ENCODE measurements at places on chromosomes 12 and 14.

- no peak for DNase-seq
These were observed 6.6 kb downstream of the CARMIL3 start for GRCh38 chr14:24058260-24058950.

- no peak for DNase-seq
These were observed 55.1 kb downstream of the ERH start for GRCh38 chr14:69342928-69343525.

GRCh38 chr12:123910057-123910456, 62.6 kb downstream of the CCDC92 start:
- DNase-seq: no peak

DNA sequence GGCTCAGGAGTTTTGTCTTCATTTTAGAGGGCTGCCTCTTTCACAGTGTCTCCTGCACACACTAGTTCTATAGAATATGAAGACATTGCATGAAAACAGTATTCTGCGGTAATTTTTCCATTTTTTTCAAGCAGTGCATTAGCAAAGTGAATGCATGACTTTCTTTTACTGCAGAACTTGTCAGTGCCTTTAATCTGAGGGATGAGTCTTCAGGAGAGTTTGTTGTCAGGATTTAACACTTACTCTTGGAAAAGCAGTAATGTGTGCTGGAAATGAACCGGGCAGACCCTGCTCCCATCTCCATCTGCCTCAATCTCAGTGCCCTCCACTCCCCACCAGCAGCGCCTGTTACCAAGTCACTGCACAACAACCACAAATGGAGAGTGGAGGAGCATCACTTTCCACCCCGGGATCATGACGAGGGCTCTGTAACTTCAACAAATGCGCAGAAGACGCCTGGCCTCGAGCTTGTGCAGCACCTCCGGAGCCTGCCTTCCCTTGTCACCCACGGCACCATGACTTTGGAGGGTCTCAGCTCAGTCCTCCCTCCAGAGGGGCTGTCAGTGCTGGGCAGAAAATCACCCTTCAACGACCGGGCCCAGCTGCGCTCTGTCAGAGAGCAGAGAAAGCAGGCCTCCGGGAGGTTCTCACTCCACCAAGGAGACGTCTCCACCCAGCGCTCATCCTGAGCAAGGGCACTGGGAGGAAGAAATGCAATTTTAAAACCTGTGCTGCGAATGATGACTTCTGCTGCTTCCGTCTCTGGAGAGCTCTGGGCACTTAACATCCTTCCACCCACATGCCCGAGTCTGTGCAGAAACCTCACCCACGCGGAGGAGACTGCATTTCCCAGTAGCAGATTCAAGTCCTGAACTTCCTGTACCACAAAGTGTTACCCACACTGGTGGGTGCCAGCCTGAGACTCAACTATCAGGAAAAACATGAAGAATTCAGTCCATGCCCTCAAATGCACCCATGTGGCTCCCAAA, 255.7 kb downstream of the ADGRD1 start:
- no peak for DNase-seq

- DNase-seq: no peak
These were observed 10.3 kb upstream of the ELK3 start for GRCh38 chr12:96183734-96184370.

- no peak for DNase-seq
These were observed 21.8 kb downstream of the ENTPD5 start for GRCh38 chr14:73997108-73997943.

DNA sequence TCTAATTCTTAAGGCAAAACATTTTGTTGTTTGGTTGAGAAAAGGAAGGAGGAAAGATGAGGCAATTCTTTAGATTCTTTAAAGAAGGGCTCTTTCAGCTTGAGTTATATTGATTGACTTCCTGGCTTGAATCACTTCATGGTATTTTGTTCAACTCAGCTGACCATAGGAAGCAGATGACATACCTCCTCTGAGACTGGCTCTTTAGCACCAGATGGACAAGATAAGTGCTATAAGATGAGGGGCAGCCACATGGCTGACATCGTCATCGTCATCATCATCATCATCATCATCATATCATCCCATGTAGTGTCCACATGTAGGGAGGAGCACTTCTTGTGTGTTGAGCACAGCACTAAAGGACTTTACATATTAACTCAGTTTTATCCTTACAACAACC, 81.3 kb downstream of the SSPN start:
- DNase-seq: no peak

- no peak for DNase-seq
These were observed 270.6 kb downstream of the TTC8 start for GRCh38 chr14:89095036-89095435.

GRCh38 chr14:72878746-72879145, 15.2 kb downstream of the DPF3 start:
- no peak for DNase-seq

- DNase-seq: no peak
These were observed 21.1 kb downstream of the TMBIM6 start for GRCh38 chr12:49762468-49762847.

DNA sequence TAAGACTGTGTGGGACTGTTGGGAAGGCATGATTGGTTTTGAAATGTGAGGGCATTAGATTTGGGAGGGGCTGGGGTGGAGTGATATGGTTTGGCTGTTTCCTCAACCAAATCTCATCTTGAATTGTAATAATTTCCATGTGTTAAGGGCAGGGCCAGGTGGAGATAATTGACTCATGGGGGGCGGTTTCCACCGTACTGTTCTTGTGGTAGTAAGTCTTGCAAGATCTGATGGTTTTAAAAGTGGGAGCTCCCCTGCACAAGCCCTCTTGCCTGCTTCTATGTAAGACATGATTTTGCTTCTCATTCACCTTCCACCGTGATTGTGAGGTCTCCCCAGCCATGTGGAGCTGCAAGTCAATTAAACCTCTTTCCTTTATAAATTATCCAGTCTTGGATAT, 76.6 kb upstream of the PPFIA2 start:
- no peak for DNase-seq

DNA sequence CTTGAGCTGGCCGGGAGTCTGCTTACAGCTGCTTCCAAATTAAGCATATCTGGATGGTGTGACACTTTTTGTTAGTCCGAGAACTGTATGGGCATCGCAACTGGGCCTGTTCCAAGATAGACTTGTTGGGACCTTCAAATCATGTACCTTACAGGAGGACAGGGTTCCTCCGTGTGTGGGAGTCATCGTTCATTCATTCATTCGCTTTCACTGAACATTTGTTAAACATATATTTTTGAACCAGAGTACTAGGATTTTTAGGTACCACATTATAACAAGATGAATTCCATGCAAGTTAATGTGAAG, 387 bp upstream of the IPO8 start:
- no peak for DNase-seq

GRCh38 chr14:75522224-75522982, at the start of gene BATF:
Gene BATF (plus strand): TSS chr14:75522469. CDS start chr14:75522683, 214 bp downstream.
- DNase-seq: peak; percentile 69

- DNase-seq: no peak
These were observed 15.0 kb downstream of the MDM1 start for GRCh38 chr12:68317047-68317667.

GRCh38 chr14:55975281-55975910, 142.8 kb upstream of the PELI2 start:
- no peak for DNase-seq

GRCh38 chr14:56811593-56812363, 1.5 kb upstream of the OTX2 start:
- DNase-seq: no peak

DNA sequence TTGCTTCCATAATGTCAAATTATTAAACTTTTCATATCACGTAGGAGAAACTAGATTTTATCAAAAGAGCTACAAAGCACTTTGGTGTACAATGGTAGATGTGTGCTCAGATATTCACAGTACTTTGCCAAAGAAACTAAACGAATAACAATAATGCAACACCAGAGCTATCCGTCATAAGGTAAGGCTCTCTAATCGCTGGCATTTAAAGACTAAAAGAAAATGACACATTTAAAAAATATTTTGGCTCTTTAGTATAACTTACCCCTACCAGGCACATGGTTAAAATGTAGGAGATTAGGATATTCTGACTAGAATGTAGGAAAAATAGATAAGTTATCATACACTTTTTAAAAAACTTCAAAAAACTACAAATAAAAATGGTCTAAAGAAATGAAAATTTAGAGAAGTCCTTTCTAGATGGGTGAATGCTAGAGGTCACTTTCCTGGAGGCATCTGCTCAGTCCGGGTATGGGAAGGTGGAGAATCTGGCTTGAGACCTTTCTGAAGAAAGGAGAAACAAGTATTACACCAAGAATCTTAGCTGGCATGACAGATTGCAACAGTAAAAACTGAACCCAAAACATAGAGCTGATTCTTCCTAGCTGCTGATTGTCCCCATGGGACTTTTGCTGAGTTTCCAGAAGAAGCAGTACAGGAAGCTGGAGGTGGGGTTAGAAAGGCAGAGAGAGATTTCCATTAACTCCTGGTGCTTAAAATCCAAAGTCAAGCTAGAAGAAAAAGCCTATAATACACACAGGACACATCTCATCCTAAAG, 67.9 kb downstream of the FAR2 start:
- DNase-seq: no peak

DNA sequence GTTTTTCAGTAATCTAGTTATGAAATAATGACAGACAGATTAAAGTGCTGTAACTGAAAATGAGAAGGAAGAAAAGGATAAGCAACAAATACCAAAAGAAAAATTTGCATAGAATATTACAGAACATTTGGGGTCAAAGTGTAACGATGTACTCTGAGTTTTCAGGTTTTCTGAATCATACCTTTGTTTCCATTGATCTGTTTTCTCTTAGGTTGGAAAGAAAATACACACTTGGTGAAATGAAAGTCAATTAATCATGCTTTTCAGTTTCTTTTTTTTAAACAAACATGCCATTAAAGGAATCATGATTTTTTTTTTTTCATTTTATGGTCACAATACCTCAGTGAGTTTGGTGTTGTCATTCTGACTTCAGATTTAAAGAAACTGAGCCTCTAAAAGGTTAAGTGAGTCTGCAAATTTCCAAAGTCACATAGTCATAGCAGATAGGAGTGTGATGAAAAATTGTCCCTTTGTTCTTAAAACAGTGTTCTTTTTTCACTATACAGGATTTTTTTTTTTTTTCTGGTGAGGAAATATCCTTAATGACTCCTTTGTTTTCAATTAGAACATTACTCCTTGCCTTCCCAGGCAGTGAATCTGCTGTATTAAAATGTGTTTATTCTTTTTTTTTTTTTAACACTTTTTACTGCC, 35.9 kb upstream of the PZP start:
- no peak for DNase-seq

DNA sequence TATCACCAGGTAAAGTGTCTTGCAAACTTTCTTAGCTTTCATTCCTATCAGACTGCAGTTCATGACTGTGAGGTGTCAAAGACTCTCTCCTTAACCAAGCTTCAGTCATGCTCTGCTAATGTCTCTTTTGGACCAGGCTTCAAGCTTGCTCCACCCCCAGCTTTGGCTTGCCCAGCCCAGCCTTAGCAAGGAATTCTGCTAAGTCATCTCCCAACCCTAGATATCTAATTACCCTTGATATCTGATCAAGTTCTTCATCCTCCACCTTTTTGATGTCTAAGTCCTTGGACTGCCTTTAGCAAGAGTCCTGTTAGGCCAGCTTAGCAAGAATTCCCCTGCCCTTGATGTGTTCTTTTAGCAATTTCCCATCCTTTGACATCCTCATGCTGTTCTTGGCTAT, 108.9 kb upstream of the FGD4 start:
- no peak for DNase-seq

GRCh38 chr12:50799908-50800307, 36.0 kb downstream of the ATF1 start:
- no peak for DNase-seq

DNA sequence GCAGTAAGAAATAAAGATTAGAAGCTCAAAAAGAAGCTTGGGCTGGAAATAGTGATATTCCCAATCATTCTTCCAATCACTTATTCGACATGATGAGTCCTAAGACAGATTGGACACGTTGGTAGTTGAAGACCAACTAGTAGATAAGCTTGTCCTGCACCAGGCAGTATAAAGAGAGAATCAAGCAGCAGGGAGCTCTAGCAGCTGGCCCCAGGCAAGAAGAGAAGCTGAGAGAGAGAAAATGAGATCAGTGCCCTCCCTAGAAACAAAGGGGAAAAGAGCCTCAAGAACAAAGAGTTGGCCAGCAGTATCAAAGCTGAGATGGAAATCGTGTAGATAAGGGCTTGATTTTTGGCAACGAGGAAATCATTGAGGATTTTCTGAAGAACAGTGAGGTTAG, 20.6 kb downstream of the RASSF8 start:
- DNase-seq: no peak

GRCh38 chr12:19008102-19008501, 121.4 kb upstream of the PLEKHA5 start:
- no peak for DNase-seq

DNA sequence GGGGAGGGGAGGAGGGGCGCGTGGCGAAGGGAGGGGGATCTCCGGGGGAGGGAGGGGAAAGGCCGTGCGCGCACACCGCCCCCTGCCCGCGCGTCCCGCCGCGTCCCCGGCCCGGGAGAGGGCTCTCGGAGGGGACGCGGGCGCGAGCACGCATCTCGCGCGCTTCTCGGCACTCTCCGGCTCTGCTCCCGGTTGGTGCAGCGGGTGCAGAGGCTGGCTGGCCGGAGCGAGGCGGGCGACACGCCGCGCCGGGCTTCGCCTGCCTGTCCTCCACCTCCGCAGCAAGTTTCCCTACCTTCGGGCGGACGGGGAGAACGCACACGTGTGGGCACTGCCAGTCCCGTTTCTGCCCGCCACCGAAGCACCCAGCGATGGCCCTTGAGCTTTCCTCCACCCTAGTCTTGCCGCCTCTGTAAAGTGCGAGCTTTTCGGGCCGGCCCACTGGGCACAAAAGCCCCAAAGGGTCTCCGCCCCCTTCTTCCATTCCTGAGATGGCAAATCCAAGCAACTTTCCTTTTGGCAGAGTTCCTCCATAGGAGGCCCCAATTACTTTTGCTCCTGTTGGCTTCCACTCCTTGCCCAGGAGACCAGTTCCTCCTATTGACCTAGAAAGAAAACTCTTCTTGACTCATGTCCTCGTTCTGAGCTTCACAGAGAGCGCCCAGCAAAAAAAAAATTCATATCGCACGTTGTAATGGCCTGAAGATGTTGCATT, 363 bp upstream of the CSAD start:
- no peak for DNase-seq

GRCh38 chr12:6038160-6038559, 86.3 kb downstream of the VWF start:
- DNase-seq: no peak

GRCh38 chr12:115423546-115423987, 739.6 kb upstream of the TBX3 start:
- DNase-seq: no peak

GRCh38 chr12:130647814-130648213, 68.3 kb downstream of the RIMBP2 start:
- no peak for DNase-seq

DNA sequence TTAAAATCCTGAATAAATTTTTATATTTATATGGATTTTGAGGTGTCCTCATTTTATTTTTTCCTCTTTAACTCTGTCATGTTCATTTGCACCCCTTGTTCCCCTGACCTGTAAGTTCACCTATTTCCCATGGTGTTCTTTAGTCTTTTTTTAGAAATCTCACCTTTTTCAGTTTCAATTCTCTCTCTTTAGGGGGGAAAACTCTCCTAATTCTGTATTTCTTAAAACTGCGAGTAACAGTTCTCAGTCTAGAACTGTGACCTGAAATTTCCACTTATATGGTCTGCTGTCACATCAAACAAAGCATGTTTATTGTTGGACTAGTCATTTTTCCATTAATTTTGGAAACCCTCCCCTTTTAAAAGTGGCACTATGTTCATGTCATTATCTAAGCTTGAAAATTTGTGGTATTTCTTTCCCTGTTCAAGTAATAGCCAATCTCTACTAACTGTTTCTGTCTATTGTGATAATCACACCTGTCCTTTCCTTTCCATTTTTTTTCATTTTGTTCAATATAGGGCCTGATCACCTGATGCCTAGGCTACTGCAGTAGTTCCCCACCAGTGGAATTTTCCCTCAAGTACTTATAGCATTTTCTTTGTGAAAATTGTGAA, 14.0 kb upstream of the FBXO33 start:
- no peak for DNase-seq

Data from effector memory CD4-positive, alpha-beta T cell (primary cell).